ENCODE measurements at places on chromosomes 5 and 9.

GRCh38 chr5:40991168-40991980, 79.8 kb downstream of the MROH2B start:
- peak; percentile 17 for DNase-seq

DNA sequence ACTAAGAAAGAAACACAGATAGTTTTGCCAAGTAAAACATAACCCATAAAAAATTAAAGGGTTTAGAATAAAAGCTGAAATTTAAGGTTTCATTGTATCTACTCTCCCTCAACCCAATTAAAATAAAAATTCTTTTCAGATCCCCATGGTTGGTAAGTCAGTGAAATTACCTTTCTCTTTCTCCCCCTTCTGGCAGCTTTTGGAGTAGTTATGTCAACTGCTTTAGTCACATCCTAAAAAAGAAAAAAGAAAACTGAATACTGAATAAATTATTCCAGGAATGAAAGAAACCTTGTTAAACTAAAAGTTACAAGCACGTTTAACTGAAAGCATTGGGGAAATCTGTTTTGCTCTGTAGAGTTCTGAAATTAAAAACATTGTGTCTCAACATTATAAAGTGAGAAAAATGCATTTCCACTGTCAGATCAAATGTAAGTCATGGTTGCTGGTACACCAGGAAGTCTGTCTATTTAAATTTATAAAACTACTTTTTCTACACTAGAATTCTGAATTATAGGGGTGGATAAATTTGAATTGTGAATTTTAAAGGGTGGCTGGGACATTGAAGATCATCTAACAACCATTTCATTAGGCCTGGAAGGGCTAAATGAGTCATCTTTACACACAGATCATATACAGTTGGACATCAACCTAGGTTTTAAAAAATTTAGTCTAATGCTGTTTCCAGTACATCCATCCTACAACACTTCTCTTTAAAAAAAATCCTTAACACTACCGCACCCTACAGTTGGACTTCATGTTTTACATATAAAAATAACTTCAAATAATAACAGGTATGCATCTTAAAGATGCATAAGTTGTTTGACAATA, 24.7 kb downstream of the PSIP1 start:
- DNase-seq = no peak

- DNase-seq = no peak
Measured at GRCh38 chr5:123297866-123298265, 125.3 kb downstream of the CEP120 start.

DNA sequence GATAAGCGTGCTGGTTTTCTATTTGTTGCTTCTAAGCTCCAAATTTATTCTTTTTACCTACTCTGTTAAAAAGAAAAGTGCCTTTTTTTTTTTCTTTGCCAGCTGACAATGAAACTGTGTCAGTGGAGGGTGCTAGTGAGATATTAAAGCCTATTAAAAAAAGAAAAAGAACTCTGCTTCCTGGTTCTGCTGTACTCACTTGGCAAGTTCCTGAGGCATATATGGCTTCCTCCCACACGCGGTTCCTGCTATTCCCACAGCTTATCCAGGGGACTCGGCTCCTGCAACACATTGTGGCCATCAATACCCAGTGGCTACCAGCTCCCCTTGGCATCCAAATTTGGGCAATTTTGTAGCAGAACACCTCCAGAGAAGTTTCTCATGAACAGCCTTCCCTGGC, 1977.7 kb upstream of the CDH9 start:
- DNase-seq = no peak

DNA sequence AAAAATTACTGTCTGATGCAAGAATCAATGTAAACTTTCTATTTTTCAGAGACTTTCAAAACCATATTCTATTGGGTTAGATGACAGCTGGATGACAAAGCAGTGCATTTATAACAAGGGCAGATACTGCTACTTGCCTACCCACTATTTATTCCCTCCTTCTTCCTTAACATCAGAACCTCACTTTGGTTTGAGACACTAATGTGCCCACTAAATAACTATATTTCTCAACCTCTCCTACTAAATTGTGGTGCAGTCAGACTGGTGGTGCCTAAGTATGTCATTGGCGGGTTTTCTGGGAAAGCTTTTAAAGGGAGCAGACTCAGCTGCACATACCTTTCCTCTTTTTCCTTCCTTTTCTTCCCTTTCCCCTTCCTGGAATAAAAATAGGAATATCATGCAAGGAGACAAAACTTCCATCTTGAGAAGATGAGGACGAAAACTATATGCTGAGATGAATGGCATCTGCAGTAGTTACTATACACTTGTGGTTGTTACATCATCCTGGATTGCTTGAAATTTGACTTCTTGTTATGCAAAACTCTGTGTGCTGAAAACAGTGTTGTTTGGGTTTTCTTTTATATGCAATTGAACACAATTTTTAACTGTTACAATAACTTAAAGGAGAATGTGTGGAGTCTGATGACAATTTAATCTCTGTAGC, 43.8 kb downstream of the PRR16 start:
- DNase-seq = no peak
